Smooth muscle cell of the brain vasculature (primary cell): ENCODE measurements at places on chromosomes 11 and 22.

GRCh38 chr22:22042009-22042408 lies 59.4 kb upstream of the TOP3B start:
- no peak for DNase-seq

- DNase-seq = no peak
These were observed 453 bp upstream of the MAFF start for GRCh38 chr22:38201371-38201710.

- no peak for DNase-seq
These were observed 682.8 kb upstream of the KIRREL3 start for GRCh38 chr11:127683321-127683720.

GRCh38 chr11:64777449-64778222 lies 706 bp downstream of the SF1 start:
- DNase-seq = peak; percentile 60

DNA sequence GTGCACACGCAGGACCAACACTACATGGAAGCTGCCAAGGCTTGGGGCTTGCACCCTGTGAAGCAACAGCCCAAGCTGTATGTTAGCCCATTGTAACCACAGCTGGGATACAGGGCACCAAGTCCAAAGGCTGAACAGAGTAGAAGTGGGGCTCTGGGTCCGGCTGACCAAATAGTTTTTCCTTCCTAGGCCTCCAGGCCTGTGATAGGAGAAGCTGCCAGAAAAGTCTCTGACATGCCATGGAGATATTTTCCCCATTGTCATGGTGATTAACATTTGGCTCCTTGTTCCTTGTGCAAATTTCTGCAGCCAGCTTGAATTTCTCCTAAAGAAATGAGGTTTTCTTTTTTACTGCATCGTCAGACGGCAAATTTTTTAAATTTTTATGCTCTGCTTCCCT lies 941.2 kb downstream of the FAM181B start:
- no peak for DNase-seq

DNA sequence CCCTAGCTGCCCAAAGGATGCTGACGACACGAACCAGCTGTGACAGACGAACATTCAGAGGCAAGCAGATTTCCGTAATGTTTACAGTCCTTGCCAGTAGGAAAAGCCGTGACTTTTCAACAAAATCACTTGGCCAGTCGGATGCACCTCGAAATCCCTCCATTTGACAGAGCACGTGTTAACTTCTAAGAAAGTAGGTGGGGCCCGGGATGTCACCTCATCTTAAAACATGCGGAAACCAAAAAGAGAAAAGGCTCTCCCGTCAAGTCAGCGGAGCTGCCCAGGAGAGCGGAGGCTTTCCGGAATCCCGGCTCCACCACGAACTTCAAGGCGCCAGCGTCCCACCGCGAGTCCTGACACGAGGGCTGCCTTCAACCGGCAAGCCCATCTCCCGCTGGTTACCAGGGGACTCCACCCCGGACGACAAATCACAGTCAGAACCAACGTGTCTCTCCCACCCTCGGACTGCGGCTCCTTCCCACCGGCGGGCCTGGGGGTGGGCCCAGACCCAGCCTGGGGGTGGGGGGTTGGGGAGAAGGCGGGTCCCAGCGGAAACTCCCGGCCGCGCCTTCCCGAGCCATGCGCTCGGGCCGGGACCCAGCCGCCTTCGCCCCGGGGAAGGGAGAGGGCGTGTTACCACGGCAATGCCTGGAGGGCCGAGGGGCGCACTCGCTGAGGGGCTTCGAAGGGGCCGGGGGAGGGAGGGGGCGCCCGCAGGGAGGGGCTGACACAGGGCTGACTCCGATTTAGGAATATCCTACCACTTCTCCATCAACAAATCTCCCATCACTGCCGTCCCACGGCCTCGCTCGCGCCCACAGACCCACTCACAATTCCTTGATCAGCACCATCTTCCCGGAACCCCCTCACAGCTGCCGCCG lies 475 bp downstream of the PITPNB start:
- peak; percentile 10 for DNase-seq

DNA sequence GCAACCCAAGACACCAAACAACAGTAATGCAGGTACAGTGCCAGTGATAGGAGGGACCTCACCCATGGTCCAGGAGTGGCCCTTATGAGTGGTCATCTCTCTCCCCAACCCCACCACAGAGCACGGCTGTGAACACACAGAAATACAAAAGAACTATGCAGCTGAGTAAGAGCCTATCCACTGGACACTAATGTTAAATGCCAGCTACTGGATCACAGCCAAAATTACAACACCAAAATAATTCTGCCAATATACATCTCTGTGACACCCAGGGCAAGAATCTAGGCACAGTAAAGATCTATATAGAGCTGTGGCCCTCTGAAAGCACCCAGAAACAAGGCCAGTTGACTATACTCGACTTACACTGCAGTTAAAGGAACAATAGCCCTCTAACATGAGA lies 22.8 kb upstream of the GPR83 start:
- no peak for DNase-seq

GRCh38 chr11:12973528-12974181 lies 35.5 kb upstream of the RASSF10 start:
- DNase-seq = no peak

DNA sequence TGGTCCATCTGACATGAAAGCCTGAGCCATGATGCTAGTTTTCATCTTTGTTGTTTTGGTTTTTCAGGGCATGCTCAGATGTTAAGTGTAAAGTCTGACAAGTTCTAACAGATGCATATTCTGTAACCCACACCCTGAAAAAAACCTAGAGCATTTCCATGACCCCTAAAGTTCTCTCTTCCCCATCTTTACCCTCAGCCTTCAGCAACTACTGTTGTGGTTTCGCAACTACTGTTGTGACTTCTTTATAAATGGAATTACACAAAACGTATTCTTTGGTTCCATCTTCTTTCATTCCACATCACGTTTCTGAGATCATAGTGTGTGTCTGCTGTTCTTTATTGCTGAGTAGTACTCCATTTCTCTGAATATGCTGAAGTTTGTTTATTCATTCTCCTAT lies 65.1 kb upstream of the LDLRAD3 start:
- no peak for DNase-seq

DNA sequence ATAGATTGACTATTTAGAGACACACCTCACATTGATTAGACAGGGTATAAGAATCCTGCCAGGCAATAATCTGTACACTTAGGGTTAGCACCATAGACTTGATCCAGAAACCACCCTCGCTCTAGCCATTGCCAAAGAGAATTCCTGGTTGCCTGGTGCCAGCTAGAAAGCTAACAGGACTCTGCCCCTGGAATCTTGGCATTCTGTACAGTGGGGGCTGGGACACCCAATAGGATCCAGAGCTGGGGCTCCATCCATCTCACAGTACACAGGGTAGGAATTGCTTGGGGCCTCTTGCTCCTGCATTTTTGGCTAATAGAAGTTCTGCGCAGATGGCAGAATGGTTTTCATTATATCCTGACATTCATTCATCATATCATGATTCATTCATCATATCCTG lies 3.0 kb upstream of the APLNR start:
- DNase-seq = no peak

- no peak for DNase-seq
These were observed 15.5 kb upstream of the ZFTA start for GRCh38 chr11:63783925-63784592.

DNA sequence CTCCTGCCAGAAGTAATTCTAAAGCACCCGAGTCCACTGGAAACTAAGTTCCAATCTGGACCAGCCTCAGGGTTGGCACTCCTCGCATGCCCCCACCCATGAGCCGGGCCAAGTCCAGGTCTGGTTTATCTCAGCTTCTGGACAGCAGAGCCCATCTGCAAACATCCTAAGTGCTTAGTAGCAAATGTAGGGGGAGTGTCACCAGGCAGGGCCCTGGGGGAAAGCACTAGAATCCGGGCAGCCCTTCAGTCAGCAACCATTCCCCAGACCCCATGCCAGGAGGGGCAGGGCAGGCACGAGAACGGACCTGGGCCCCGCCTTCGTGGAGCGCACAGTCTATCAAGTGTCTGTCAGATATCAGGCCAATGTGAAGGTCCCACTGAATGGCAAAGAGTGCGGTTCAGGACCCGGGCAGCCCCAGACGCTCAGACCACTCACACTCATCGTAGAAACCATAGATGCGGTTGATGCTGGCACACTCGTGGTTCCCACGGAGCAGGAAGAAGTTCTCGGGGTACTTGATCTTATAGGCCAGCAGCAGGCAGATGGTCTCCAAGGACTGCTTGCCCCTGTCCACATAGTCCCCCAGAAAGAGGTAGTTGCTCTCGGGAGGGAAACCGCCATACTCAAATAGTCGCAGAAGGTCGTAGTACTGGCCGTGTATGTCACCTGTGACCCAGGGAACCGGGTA lies 1.3 kb downstream of the PPP1CA start:
- no peak for DNase-seq

DNA sequence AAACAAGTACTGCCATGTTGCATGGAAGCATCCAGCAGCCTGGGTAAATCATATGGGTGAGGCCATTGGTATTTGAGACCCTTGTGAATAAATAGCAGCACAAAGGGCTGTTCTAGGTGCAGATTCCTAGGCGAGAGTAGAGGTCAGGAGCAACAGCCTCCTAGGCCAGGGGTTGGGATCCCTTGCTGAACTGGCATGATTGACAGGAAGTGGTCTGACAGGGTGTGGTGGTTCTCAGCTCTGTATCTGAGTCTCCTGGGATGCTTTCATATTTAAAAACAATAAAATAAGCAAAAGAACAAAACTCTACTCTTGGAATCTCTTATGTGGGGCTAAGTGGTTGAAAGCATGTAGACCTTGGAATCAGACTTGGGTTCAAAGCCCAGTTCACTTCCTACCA lies 35.8 kb downstream of the INSC start:
- DNase-seq = no peak

- no peak for DNase-seq
These were observed 25.6 kb downstream of the FADS2 start for GRCh38 chr11:61853698-61854169.

GRCh38 chr11:101475699-101476098 lies 108.1 kb downstream of the TRPC6 start:
- no peak for DNase-seq

DNA sequence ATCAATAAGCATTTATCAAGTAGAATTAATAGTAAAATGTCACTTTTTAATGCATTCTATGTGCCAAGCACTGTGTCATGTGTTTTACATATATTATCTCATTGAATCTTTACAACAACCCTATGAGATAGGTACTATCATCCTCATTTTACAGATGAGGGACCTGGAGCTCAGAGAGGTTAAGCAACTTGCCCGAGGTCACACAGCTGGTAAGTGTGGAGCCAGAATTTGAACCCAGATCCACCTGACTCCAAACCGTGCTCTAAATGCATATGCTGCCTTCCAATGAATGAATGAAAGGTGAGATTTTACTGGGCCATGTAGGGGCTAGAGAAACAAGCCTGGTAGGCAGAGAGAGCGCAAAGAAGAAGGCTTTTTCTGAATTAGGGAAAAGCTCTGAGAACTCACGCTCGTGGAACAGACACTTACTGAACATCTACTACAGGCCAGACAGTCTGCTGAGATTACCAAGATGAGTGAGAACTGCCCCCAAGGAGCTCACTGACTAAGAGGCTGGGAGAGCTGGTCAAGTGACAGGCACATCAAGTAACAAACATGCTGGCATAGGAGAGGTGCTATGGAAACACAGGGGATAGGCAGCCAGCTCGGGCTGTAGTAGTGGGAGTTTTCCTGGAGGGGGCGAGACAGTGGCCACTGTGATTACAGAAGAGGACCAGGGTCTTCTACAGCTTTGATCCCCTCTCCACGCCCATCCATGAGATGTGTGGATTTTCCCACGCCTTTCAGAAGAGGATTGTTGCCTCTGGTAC lies 4.4 kb downstream of the ABCG4 start:
- no peak for DNase-seq

DNA sequence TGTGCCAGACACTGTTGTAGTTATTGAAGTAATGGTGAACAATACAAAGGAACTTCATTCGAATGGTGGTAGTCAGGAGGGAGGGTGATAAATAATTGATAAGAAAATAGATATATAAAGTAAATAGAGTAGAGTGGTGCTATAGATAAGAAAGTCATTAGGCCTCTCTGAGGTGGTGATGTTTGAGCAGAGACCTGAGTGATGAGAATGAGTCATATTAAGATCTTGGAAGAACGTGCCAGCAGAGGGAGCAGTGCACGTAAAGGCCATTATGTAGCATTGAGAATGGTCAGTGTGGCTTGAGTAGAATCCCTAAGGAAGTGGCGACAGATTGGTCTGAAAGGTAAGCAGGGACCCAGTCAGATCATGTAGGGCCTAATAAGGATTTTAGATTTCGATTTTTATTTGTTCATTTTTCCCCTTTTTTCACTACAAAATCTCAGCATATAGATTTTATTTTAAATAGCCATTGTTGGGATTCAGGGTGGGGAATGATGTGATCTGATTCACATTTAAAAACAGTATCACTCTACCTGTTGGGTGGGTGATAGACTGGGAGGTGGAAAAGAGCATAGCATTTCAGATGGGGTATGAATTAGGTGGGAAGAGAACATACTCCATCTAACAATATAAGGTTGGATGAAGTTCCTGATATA lies 44.7 kb downstream of the CCDC90B start:
- DNase-seq = peak; percentile 18

GRCh38 chr22:45698094-45698493 lies 26.5 kb downstream of the ATXN10 start:
- DNase-seq = no peak

DNA sequence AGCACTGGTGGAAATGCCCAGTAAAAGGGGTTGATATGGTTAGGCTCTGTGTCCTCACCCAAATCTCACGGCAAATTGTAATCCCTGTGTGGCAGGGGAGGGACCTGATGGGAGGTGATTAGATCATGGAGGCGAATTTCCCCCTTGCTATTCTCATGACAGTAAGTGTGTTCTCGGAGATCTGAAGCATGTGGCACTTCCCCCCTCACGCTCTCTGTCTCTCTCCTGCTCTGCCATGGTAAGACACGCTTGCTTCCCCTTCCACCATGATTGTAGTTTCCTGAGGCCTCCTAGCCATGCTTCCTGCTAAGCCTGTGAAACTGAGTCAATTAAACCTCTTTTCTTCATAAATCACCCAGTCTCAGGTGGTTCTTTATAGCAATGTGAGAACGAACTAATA lies 37.4 kb downstream of the PACSIN2 start:
- no peak for DNase-seq

DNA sequence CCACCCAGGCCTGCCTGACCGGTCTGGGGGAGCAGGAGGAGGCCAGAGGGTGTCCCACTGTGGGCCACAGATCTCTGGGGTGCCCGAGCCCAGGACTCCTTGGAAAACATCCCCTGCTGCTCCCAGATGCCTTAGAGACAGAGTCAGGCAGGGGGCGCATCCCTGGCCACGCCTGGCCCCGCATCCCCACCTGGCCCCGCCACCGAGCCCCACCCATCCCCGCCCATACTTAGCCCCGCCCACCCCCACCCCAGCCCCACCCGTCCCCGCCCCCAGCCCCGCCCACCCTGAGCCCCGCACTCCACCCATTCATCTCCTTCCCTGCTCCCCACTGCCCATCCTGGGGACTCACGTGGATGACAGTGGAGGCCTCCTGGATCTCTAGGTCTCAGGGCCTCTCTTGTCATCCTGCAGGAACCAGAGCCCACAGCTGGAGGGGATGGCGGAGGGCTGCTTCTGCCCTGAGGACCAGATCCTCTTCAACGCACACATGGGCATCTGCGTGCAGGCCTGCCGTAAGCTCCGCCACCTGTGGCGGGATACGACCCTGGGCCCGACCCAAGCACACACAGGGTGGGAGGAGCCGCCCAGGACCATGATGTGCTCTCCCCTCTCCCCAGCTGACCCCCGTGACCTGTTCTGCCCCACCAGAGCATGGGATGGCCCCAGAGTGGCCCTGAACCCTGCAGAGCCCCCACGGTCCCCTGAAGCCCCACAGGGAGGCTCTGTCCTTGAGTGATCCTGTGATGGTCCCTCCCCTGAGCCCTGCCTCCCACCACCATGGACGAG lies 33.6 kb downstream of the MUC5B start:
- DNase-seq = no peak
